Activated T-cell treated with anti-CD3 and anti-CD28 coated beads for 48 hours (primary cell): ENCODE measurements at places on chromosomes 2 and 18.

DNA sequence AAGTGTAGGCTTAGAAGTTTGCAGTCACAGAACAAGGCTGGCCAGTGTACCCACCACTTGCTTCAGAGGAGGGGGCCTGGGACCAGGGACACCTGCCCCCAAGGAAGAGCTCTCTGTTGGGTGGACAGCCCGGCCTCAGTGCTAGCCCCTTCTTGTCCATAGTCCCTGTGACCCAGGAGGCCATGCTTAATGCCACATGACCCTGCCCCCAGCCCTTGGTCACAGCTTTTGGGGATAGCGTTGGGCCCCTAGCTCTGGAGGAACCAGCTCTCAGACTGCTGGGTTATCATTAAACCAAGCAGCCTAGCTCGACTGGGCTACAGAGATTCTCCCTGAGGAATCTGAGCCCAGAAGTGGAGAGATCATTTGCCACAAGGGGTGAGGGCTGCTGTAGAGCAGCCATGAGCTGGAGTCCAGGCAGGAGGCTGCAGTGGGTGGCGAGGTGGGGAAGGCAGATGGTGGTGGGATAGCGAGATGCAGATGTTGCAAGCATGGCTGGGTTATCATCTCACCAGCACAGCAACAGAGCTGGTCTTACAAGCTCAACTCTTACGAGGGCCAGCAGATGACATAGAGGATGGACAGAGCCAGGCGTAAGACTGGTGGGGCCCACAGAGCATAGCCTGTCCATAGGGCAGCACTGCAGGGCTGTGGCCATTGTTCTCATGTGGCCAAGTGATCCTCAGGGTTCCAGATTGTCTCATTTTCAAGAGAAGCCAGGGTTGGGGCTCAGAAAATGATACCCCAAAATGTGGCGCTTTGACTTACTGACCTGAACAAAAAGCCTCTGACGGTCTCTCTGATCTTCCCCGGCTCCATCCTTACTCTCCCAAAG lies 7.2 kb upstream of the TMEM37 start:
- DNase-seq, result no peak

GRCh38 chr2:27353762-27354596 lies 2.6 kb downstream of the GTF3C2 start:
- DNase-seq, result no peak

GRCh38 chr2:187976986-187977333 lies 314.7 kb upstream of the GULP1 start:
- no peak for DNase-seq

- DNase-seq, result no peak
These were observed 368.2 kb downstream of the IRS1 start for GRCh38 chr2:226431288-226431948.

- DNase-seq, result no peak
These were observed 1794.0 kb upstream of the CELF4 start for GRCh38 chr18:39359636-39360035.

GRCh38 chr2:175599966-175600831 lies 401.9 kb downstream of the LNPK start:
- no peak for DNase-seq

- DNase-seq, result no peak
These were observed 190.3 kb downstream of the PAX3 start for GRCh38 chr2:222108497-222108896.

- no peak for DNase-seq
These were observed 162.5 kb downstream of the GRB14 start for GRCh38 chr2:164458792-164459191.

DNA sequence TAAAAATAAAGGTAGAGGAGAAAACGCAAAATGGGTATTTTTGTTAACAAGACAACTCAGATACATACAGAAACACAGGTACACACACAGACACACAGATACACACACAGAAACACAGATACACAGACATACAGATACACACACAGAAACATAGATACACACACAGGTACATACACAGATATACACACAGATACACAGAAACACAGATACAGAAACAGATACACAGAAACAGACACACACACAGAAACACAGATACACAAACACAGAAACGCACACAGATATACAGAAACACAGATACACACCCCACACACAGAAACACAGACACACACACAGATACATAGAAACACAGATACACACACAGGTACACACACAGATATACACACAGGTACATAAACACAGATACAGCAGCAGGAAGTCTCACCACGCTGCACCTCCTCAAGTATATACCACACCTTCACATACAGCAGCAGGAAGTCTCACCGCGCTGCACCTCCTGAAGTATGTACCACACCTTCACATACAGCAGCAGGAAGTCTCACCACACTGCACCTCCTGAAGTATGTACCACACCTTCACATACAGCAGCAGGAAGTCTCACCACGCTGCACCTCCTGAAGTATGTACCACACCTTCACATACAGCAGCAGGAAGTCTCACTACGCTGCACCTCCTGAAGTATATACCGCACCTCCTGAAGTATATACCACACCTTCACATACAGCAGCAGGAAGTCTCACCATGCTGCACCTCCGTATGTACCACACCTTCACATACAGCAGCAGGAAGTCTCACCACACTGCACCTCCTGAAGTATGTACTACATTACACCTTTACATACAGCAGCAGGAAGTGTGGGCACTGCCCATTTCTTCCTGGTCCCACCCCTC lies 250.5 kb downstream of the HDAC4 start:
- DNase-seq, result no peak

GRCh38 chr2:133642791-133643191 lies 74.5 kb upstream of the NCKAP5 start:
- no peak for DNase-seq

GRCh38 chr2:119371111-119371510 lies 4.3 kb downstream of the DBI start:
- DNase-seq, result no peak

DNA sequence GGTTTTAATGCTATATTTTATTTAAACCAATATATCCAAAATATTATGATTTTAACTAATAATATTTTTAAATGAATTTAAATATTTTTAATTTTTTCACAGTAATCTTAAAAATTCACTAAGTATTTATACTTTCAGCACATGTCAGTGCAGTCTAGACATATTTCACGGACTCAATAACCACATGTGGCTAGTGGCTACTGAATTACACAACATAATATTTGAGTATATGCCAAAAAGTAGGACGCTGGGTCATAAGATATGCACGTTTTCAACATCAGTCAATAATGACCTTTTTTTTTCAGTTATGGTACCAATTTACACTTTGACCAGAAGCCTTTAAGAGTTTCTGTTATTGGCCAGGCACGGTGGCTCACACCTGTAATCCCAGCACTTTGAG lies 117.7 kb downstream of the GFPT1 start:
- no peak for DNase-seq

DNA sequence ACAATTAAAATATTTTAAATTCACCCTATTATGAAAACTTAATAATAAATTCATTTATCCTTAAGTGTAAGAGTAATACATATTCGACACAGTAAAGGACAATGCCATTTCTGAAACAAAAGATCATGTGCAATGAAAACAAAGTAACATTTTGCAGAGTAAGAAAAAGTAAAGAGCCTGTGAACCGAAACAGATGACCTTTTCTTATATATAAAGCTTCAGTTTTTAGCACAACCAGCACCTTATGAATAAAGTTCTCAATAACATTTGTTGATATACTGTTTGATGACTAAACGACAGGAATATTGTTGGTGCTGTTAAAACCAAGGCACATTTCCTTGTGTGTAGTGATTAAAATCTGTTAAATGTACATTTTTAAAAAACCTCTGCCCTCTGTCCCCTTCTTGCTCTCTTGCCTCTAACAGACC lies 1.5 kb downstream of the PELI1 start:
- no peak for DNase-seq

GRCh38 chr2:191230174-191230573 lies 15.0 kb upstream of the MYO1B start:
- DNase-seq, result no peak

GRCh38 chr2:55618275-55619055 lies 1.0 kb upstream of the PPP4R3B start:
- peak; percentile 33 for DNase-seq

DNA sequence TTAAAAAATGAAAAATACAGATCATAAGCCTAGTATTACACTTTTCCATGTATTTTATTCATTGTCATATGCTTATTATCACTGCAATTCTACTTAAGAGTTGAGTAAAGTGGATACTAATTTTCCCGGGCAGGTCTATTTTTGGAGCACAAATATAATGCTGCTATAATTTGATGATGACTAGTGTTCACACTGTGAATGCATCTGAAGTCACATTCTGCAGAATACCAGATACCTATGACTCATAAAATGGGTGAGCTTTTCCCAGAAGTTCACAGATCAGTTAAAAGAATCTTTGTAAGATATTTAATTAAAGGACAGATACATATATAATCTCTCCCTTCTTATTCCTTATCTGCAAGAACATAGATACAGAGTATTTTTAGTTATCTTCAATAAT lies 79.8 kb upstream of the MC4R start:
- DNase-seq, result no peak

DNA sequence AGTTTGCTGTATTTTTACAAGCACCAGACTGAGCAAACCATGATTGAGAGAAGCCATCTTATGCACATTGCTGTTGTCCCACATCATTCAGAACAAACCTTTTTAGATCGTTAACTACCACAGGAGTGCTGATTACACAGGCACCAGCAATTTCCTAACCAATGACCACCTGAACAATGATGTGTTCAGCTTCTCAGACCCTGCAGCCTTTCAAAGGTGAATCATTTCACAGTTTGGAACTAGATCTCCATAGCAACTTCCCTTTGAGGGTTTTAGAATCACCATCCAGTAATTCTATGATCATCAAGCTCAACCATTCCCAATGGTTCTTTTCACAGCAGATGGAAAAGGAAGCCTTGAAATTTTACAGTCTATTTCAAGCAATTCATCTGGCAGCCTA lies 71.4 kb downstream of the OLA1 start:
- DNase-seq, result no peak

DNA sequence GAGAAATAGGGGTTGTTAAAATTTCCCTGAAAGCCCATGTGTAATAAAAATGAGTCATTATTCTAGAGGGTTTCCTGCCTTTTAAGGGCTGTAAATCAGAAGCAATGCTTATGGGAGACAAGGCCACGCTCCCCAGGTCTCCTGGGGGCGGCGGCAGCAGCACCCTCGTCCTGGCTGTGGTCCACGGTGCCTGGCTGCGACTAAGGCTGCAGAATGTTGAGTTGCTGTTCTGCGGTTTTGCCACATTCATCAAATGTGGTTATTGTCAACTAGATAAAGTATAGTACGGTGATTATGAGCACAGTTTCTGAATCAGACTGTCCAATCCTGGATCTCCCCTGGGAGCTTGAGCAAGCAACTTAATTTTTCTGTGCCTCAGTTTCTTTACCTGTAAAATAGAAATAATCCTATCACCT lies 11.9 kb upstream of the AGFG1 start:
- DNase-seq, result peak; percentile 76

GRCh38 chr2:147346142-147346541 lies 498.7 kb upstream of the ACVR2A start:
- no peak for DNase-seq

DNA sequence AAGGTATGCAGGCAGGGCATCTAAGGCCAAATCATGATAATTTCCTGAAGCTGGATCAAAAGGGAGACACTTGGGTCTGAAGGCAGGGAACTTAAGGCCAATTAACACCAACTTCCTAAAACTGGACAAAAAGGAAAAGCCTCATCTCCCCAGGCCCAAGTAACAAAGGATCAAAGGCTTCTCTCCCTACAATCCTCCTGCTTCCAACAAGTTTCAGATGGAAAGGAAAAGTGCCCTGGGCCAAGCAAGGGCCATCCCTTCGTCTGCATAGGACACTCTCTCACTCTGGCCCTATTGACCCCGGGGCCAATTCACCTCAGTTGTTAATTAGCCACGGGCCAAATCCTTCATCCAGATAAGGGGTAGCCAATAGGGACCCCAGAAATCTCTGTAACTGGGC lies 1335.8 kb upstream of the CDH2 start:
- DNase-seq, result no peak

DNA sequence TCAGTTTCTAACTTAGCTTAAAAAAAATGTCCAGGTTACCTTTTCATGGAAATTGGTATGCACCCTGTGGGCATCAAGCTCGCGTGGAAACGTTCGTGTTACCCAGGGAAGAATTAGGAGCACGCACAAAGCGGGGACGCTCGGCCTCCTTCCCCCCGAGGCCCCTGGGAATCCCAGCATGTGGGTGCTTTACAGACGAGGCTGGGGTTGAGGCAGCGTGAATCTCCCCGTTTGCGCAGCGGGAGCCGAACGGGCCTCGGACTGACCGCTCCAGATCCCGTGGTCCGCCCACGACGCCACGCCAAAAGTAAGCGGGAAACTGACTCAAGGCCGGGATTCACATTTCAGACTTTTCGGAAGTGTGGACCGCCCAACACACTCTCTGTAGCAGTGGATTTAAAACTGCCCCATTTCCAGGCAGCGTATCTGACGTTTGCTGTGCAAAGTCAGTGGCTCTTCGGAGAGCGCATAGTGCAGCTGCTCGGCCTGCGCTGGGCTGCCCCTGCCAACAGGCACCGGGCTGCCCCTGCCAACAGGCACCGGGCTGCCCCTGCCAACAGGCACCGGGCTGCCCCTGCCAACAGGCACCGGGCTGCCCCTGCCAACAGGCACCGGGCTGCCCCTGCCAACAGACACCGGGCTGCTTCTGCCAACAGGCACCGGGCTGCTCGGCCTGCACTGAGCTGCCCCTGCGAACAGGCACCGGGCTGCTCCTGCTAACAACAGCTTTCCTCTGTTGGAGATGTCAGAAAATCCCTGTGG lies 49.7 kb downstream of the SH3YL1 start:
- no peak for DNase-seq

DNA sequence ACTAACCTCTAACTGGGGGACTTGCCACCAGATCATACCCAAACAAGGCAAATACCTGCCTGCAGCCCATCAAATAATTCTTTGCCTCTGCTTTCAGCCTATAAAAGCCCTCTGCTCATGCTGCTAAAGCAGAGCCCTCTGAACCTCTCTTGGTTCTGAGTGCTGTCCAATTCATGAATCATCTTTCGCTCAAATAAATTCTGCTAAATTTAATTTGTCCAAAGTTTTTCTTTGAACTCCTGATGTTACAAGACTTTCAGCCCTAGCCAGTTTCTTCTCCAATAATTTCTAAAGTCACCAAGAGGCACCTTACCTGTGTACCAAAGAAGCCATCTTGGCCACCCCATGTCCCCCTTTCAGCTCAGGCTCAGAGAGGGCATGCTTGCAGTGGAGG lies 72.0 kb downstream of the MRO start:
- DNase-seq, result no peak

DNA sequence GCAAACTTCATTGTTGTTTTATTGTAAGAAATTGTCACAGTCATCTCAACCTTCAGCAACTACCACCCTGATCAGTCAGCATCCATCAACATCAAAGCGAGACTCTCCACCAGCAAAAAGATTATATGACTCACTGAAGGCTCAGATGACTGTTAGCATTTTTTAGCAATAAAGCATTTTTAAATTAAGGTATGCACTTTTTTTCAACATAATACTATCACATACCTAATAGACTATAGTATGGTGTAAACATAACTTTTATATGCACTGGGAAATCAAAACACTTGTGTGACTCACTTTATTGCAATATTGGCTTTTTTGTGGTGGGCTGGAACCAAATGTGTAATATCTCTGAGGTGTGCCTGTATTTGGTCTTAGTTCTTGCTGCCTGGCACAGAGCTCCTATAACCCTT lies 15.6 kb downstream of the SCN1A start:
- DNase-seq, result no peak
